ENCODE measurements at places on chromosomes 1 and 21. TPM values are rescaled to one million over a fixed set of nuclear protein-coding genes. Genes with fewer than 3 reads are reported as not detected.

GRCh38 chr1:198220428-198220827, 63.6 kb downstream of the NEK7 start:
- H3K4me3 ChIP-seq, result no peak overlapping the region
- H3K4me1 ChIP-seq, result peaks cover 15% of the 10 kb centered on the region
- H3K27ac ChIP-seq, result no peak overlapping the region
- H3K27me3 ChIP-seq, result no peaks in the 10 kb centered on the region
- no peak for DNase-seq

GRCh38 chr1:207919523-207920170, 8.7 kb upstream of the CD34 start:
- no peaks in the 10 kb centered on the region for H3K36me3 ChIP-seq
- no peak overlapping the region for H3K4me3 ChIP-seq
- H3K27ac ChIP-seq, result no peak overlapping the region
- H3K4me1 ChIP-seq, result no peaks in the 10 kb centered on the region
- DNase-seq, result no peak
- H3K27me3 ChIP-seq, result peaks cover 40% of the 10 kb centered on the region

DNA sequence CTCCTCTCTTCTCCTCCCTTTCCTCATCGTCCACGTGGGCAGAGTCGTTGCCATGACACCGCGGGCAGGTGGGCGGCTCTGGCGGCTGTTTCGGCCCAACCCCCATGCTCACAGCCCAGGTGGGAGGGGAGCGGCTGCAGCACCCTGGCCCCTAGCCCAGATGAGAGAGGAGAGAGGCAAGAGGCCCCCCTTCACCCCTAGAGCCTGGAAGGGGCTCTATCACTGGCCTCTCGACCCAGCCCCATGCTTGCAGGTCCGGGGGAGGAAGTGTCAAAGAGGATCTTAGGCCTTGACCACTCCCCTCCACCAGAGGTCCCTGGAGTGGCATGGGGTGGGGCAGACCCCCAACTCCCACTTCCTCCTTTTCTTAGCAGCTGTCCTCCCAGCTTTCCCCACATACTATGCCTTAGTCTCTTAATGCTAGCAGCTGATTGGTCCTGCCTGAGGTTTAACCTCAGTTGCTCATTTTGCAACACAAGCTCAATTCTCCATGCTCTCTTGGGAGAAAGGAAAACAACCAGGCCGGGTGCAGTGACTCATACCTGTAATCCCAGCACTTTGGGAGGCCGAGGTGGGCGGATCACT, 10.4 kb downstream of the DLGAP3 start:
- H3K27ac ChIP-seq, result no peak overlapping the region
- peaks cover 23% of the 10 kb centered on the region for H3K27me3 ChIP-seq
- no peaks in the 10 kb centered on the region for H3K4me1 ChIP-seq
- DNase-seq, result no peak
- H3K4me3 ChIP-seq, result no peak overlapping the region
- no peaks in the 10 kb centered on the region for H3K36me3 ChIP-seq

GRCh38 chr1:93014168-93014567, 52.9 kb upstream of the DIPK1A start:
- peaks cover 16% of the 10 kb centered on the region for H3K27me3 ChIP-seq
- peaks cover 12% of the 10 kb centered on the region for H3K4me1 ChIP-seq
- H3K4me3 ChIP-seq, result no peak overlapping the region
- no peaks in the 10 kb centered on the region for H3K36me3 ChIP-seq

- H3K4me3 ChIP-seq, result no peak overlapping the region
- DNase-seq, result no peak
- no peaks in the 10 kb centered on the region for H3K36me3 ChIP-seq
- H3K27ac ChIP-seq, result no peak overlapping the region
- H3K4me1 ChIP-seq, result peaks cover 5% of the 10 kb centered on the region
Measured at GRCh38 chr1:42730988-42731387, 9.0 kb downstream of the CLDN19 start.

RASSF5 gene
- total RNA-seq, result 221 TPM

DNA sequence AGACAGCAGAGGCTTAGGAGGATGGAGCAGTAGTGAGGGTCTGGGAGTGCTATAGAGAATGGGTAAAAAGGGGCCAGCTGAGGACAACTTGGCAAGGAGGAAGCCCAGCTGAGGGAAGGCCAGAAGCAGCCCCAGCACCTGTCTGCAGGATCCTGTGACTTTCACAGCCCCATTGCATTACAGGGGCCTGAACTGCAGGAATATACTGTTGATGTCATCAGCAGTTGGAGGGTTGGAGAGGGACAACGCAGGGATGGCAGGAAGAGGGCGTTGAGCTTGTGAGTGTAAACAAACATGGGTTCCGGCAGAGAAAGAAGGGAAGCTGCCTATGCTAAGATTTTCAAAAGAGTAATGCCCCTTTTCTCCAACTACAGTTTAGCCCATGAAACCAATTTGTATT, 628.5 kb downstream of the SMYD3 start:
- no peaks in the 10 kb centered on the region for H3K4me1 ChIP-seq
- H3K27ac ChIP-seq, result no peak overlapping the region
- DNase-seq, result no peak
- no peak overlapping the region for H3K4me3 ChIP-seq

HTR6 gene
- total RNA-seq, result not detected

GRCh38 chr1:110433803-110434202, 17.1 kb upstream of the PROK1 start:
- H3K27ac ChIP-seq, result no peak overlapping the region
- no peak overlapping the region for H3K4me3 ChIP-seq
- H3K4me1 ChIP-seq, result no peaks in the 10 kb centered on the region
- no peaks in the 10 kb centered on the region for H3K36me3 ChIP-seq
- no peak for DNase-seq
- H3K27me3 ChIP-seq, result peaks cover 13% of the 10 kb centered on the region

GRCh38 chr1:53338423-53338822, 10.6 kb upstream of the LRP8 start:
- no peak for DNase-seq

DNA sequence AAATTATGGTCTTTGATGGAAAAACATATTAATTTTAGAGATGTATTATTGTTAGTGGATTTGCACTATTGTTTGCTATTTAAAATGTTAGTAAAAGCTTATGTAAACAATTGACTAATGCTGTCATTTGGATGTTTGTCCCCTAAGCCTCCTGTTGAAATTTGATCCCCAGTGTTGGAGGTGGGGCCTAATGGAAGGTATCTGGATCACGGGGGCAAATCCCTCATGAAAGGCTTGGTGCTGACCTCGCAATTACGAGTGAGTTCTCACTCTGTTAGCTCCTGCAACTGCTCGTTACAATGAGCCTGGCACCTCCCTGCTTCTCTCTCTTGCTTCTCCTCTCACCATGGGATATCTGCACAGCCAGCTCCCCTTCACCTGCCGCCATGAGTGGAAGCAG, 14.3 kb downstream of the TMEM35B start:
- DNase-seq, result no peak
- peaks cover 2% of the 10 kb centered on the region for H3K36me3 ChIP-seq
- H3K27me3 ChIP-seq, result peaks cover 4% of the 10 kb centered on the region
- no peaks in the 10 kb centered on the region for H3K4me1 ChIP-seq
- H3K4me3 ChIP-seq, result no peak overlapping the region

- DNase-seq, result no peak
- H3K36me3 ChIP-seq, result no peaks in the 10 kb centered on the region
- H3K27ac ChIP-seq, result no peak overlapping the region
- no peaks in the 10 kb centered on the region for H3K27me3 ChIP-seq
- H3K4me3 ChIP-seq, result no peak overlapping the region
- H3K4me1 ChIP-seq, result no peaks in the 10 kb centered on the region
Measured at GRCh38 chr1:245684166-245684565, 529.4 kb downstream of the KIF26B start.

SHISAL2A gene
- 6.0 TPM for total RNA-seq

GRCh38 chr1:9438431-9439073, 100.7 kb upstream of the SLC25A33 start:
- peaks cover 28% of the 10 kb centered on the region for H3K27me3 ChIP-seq
- no peaks in the 10 kb centered on the region for H3K36me3 ChIP-seq
- H3K27ac ChIP-seq, result no peak overlapping the region
- H3K4me3 ChIP-seq, result no peak overlapping the region

DNA sequence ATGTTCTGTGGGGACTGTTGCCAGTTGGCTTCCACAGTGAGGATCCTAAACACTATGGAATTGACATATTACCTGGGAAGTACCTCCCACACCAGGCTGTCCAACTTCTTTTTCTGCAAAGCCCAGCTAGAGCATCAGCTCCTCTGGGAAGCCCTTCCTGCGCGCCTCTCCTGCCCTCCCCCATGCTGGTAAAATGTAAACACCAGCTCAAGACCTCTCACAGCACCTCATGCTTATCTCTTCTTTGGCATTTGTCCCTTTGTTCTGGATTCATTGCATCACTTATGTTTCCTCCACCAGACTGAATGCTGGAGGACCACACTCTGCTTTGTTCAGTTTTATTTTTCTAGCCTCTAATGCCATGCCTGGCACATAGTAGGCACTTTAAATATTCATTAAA, 172.1 kb downstream of the HHAT start:
- peaks cover 2% of the 10 kb centered on the region for H3K27me3 ChIP-seq
- no peaks in the 10 kb centered on the region for H3K4me1 ChIP-seq
- no peak for DNase-seq
- H3K36me3 ChIP-seq, result no peaks in the 10 kb centered on the region
- no peak overlapping the region for H3K27ac ChIP-seq

AXDND1 gene
- total RNA-seq, result not detected

DNA sequence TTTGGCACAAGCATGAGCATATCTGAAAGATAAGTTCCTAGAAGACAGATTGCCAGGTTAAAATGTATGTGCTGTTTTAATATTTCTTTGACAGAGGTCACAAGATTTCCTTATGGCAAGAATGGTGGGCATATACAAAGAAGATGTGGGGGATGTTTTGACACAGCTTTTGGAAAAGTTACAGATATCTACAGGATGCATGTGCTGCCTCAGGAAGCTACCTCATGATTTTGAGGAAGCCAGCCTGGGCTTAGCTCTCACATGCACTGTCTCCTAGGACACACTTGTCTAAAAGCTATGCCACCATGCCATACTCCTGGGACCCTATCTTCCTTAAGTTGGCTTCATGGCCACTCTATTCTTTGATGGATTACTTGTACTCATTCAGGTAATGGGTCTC, 99.9 kb downstream of the C1orf94 start:
- H3K36me3 ChIP-seq, result no peaks in the 10 kb centered on the region
- H3K4me3 ChIP-seq, result no peak overlapping the region
- H3K27ac ChIP-seq, result no peak overlapping the region

DNA sequence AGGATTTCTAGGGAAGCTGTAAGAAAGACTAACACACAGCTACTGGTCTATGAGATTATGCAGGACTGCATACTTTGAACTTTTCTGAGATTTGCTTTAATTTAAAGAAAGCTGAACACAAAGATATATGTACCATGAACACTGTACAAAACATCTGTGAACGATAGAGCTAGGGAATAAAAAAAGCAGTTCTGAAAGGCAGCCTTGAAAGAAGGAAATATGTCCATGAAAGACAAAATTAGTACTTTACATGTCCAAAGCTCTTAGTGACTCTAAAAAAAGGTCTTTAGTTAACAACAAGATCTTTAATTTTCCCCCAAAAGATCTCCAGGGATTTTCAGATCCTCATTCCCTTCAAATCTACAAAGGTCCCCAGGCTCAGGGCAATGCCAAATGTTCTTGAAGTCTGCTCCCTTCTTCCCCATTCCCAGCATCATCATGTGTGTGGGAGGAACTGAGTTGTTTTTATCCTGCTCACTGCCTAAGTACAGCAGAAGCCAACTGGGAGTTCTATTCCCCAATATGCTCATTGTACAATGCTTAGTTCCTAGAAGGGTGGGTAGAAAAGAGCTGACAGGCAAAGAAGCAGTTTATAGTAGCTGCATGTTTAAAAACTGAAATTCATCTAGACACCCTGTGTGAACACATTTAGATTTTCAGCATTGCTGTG, 60.1 kb upstream of the PTCH2 start:
- H3K4me3 ChIP-seq, result no peak overlapping the region
- peaks cover 2% of the 10 kb centered on the region for H3K36me3 ChIP-seq
- no peaks in the 10 kb centered on the region for H3K4me1 ChIP-seq
- DNase-seq, result no peak
